ENCODE measurements at places on chromosomes 5 and 9. TPM values are rescaled to one million over a fixed set of nuclear protein-coding genes. Genes with fewer than 3 reads are reported as not detected.

GRCh38 chr9:116149844-116150243 lies 3.7 kb upstream of the PAPPA start:
- no peak for DNase-seq

DNA sequence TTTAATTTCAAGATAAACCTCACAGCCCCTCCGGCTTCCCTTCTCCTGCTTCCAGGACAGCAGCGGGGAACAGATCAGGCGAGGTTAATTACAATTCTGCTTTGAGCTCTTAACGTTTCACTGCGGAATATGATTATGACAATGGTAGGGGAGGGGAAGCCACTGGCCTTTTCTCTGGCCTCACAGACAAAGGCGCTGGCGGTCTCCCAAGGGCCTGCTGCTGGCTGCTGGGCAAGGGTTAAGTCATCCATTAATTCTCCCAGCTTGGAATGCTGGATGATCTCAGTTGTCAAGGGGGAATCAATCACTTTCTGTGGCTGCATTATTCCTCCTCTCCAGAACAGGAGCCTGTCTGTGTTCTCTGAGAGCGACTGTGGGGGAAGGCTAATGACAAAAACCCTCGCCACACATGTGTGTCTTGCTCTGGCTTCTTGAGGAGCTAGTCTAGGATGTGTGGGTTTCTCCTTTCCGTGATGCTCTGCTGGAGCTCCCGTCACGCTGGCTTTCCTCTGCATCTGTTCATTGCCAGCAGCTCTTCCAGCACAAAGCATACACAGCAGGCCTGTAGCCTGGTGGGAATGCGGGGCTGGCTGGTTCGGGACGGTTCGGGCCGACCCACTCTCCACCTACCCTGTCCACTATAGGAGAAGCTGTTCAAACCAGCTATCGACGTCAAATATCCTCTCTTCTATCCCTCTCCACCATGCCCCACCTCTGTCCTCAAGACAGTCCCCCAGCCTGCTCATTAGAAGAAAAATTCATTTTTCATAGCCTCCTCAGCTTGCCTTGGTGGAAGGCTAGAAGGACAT lies 82.8 kb downstream of the DCP2 start:
- no peak for DNase-seq

GRCh38 chr5:27048510-27048909 lies 10.1 kb upstream of the CDH9 start:
- DNase-seq = no peak

DNA sequence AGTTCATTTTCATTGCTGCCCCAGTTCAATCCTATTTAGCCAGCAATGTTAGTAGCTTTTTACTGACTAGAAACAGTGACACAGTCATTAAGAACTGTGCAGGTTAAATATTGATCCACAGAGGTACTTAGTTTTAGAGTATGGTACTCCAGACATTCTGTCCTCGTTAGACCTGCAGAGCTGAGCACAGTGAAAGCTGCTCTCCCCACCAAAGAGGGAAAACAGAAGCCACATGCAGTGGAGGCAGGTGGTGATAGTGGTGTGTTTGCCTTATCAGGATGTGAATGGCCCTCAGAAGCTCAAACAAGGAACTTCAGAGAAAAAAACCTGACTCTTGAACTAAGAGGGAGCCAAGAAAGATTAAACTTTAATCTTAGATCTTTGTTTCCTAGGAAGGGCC lies 75.5 kb downstream of the UNC13B start:
- no peak for DNase-seq

DNA sequence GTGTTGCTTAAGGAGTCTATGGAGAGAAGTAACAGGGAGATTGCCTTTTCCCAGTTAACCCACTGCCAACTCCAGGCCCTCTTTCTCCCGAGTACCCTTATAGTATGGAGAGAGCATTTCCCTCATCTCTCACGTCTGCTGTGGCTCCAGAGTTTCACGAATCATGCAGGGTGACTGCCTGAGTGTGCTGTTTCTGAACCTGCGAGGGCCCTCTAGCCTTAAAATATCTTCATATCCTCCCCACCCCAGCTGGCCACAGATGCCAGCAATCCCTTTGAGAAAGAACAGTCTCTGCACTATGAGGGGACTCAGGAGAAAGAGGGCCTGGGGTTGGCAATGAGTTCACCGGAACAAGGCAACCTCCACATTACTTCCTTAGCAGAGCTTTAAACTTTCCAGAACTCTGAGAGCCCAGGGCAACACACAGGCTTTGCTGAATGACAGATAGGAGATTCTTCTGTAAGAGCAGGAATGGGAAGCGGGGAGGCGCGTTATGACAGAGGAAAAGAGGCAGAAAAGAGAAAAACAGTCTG lies 81.6 kb upstream of the ANKH start:
- no peak for DNase-seq

GRCh38 chr9:134871697-134872340 lies 8.8 kb upstream of the FCN2 start:
- no peak for DNase-seq

DNA sequence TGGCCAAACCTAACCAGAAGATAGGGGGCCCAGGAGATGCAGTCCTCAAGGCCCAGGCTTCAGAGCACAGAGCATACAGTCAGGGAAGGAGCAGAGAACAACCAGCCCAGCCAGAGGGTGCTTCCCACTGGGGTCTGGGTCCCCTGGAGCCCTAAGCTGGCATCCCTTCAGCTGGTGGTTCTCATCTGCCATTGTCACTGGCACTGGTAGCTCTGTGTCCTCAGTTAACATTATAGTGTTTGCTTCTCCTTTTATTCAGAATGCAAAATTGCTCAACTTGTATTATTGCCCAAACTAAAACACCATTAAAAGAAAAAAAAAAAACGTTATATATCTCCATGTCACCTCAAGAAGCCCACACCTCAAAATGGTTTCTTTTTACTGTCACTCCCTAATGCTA lies 219.2 kb downstream of the ENC1 start:
- no peak for DNase-seq

GRCh38 chr9:104092192-104092591 lies 1.9 kb upstream of the SMC2 start:
- no peak for DNase-seq

GRCh38 chr5:176847726-176848290 lies 37.4 kb downstream of the UNC5A start:
- no peak for DNase-seq

GRCh38 chr9:121972501-121972981 lies 120.6 kb downstream of the TTLL11 start:
- DNase-seq = no peak

DNA sequence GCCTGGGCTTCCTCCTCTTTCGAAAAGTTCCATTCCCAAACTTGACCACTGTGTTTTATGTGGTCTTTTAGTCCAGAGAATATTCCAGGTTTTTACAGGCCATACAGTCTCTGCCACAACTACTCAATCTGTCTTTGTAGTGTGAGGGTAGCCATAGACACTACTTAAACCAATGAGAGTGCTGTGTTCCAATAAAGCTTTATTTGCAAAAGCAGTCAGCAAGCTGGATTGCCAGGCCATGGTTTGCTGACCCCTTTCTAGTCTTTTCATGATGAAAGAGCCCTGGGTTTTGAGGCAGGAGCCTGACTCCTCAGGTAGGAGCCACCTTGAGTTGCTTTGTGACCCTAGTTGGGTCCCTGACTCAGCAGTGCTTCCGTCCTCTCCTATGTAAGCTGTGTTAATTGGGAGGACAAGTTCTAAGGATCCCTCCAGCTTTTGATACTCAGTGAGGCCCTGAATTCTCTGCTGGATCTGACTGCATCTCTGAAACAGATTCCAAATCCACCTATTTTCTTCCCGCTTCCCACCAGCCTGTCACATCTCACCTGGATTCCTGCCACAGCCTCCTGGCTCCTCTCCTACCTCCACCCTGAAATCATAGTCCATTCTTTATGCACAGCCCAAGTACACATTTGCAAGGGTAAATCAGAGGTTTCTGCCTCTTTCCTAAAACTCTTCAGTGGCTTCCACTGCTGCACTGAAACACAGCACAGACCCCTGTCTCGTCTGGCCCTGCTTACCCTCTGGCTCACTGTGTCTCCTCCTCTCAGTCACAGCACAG lies 13.5 kb downstream of the GALNT10 start:
- DNase-seq = no peak

- no peak for DNase-seq
These were observed 30.2 kb upstream of the NRG2 start for GRCh38 chr5:140073296-140073695.

DNA sequence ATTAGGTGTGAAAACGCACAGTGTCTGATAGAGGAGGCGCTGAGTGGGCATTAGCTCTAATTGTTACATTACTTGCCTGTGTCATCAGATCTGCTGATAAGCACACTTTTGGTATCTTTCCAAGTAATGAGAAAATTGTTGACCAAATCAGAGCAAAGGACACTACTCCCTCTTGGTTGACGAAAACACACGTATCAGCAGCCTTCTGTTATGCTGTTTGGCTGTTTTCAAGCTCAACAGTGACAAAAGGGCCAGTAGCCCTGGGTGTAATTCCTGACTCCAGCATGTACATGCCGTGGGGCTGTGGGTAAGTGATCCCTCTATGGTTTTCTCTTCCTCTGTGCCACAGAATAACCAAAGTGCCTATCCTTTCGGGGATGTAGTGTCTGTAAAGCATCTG lies 151.4 kb downstream of the AUH start:
- no peak for DNase-seq

DNA sequence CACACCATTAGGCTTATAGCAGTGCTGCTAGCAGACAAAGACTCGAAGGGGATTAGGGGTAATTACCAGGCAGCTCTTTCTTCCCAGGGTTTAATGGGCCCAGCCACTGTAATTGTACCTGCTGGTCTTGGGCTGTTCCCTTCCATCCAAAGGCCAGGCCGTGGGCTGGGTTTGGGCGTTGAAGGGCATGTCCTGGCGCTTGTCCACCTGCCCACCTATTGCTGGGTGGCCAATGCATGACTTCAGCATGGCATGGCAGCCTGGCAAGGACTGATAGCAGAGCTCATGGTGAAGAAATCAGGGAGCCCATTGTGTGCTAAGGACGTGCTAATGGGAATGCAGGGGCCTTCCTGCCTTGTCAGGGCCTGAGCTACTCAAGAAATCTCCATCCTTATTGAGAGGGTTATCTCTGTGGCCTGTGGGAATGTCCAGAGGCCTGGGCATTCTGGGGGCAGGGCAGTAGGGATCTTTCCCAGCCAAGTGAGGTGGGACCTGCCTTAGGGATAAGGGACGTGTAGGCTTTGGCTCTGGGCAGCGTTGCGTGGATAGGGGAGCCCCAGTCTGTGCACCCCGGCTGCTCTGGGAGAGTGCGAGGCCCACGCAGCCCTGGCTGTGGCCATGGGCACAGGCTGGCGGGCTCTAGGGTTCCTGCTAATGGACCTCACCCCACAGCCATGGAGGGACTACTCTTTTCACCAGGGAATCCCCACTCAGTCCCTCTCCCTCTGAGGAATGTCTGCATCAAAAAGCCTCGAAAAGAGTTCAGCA lies 116.1 kb upstream of the PITX1 start:
- no peak for DNase-seq

- no peak for DNase-seq
These were observed 25.0 kb downstream of the TNFSF8 start for GRCh38 chr9:114905170-114905940.

- no peak for DNase-seq
These were observed 90.3 kb downstream of the ANKRD55 start for GRCh38 chr5:56142614-56143372.

DNA sequence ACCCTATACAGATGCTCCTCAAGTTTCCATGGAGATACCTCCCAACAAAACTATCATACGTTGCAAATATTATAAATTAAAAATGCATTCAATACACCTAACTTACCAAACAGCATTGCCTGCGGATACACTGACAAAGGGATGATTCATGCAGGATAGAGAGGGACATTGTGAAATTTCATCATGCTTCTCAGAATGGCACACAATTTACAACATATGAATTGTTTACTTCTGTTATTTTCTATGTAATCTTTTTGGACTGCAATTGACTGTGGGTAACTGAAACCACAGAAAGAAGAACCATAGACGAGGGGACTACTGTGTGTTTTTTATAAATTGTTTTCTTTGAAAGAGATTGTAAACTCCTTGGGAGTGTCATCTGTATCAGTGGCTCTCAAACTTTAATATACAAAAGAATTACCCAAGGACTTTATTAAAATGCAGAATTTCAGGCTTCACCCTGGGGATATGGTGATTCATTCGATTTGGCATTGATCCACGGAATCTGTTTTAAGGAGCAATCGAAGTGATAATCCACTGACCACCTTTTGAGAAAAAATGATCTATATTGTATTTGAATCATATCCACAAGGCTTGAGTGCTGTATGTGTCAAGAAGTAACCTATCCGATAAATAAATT lies 146.4 kb downstream of the SGCD start:
- DNase-seq = no peak

DNA sequence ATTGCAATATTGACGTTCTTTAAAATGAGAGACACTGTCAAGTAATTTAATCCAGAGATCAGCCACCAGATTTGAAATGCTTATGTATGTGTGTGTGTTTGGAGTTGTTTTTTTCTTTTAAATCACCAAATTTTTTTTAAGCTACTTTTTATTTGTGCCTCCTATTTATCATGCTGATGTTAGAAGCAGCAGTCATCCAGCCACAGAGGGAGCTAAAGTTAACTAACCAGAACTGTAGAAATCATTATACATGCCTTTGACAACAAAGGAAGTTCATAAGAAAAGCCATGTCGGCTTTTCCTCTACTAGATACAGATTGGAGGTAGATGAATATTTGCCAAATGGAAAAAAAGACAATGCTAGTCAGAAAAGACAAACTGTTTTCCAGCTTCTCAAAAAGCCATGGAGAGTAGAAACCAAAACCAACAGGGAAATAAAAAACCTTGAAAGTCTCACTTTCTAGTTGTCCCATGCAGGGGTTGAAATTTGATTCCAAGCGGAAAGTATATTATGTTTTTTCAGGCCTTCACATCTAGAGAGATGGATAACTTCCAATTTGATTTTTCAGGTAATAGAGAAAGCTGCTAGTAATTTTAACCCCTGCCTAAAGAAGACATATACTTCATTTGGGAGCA lies 4.5 kb downstream of the PURA start:
- DNase-seq = no peak

GRCh38 chr9:98830554-98830953 lies 23.1 kb downstream of the GALNT12 start:
- DNase-seq = no peak

The HTR4 gene
- 0.16 TPM for total RNA-seq

The TAF1L gene
- total RNA-seq = 0.78 TPM

The ADGRV1 gene
- 474 TPM for total RNA-seq

The CCDC192 gene
- not detected for total RNA-seq

Measured in occipital lobe (tissue), 3 donors.